ENCODE measurements at places on chromosomes 6 and 20.

DNA sequence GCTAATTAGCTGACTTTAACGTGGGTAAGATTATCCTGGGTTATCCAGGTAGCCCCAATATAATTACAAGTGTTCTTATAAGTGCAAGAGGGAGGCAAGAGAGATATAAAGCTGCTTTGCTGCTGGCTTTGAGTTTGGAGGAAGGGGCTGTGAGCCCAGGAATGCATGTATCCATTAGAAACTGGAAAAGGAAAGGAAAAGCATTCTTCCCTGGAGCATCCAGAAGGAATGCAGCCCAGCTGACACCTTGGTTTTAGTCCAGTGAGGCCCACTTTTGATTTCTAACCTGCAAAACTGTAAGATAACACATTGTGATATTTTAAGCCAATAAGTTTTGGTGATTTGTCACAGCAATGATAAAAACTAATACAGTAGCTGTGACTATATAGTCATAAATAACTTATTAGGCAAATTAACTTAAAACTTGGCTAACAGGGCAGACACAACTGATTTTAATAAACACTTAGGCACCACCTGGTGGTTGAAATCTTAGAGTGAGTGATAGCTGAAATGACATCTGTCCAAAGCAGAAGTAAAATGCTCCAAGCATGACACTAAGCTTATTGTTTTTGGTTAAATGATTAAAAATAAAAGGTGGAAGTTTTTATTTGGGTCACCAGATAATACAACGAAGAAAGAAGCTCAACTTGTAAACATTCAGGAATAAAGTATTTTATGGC, 35.6 kb downstream of the ADGRF4 start:
- no peak for DNase-seq

GRCh38 chr6:40852779-40853373, 186.1 kb downstream of the UNC5CL start:
- DNase-seq: no peak

GRCh38 chr6:156639009-156639721, 138.0 kb upstream of the ARID1B start:
- no peak for DNase-seq

- DNase-seq: no peak
Measured at GRCh38 chr6:70894001-70894400, 62.9 kb downstream of the B3GAT2 start.

GRCh38 chr6:29792123-29793035, 35.2 kb upstream of the HLA-G start:
- DNase-seq: peak; percentile 56
